Temporal lobe (tissue), 4 donors: ENCODE measurements at places on chromosomes 4 and X. TPM values are rescaled to one million over a fixed set of nuclear protein-coding genes. Genes with fewer than 3 reads are reported as not detected.

Gene CXCL6
- under 0.01 TPM for total RNA-seq

Gene MAGEC1
- not detected for total RNA-seq

Gene DGKK
- 0.49 TPM for total RNA-seq

Gene UTP14A
- total RNA-seq, result 8.4 TPM

Gene BTC
- total RNA-seq, result 0.25 TPM

Gene GAGE12J
- total RNA-seq, result not detected

Gene MAGEA1
- not detected for total RNA-seq
